ENCODE measurements at places on chromosomes 3 and 15.

- no peak for DNase-seq
These were observed 80.9 kb downstream of the TNIK start for GRCh38 chr3:171379281-171379680.

DNA sequence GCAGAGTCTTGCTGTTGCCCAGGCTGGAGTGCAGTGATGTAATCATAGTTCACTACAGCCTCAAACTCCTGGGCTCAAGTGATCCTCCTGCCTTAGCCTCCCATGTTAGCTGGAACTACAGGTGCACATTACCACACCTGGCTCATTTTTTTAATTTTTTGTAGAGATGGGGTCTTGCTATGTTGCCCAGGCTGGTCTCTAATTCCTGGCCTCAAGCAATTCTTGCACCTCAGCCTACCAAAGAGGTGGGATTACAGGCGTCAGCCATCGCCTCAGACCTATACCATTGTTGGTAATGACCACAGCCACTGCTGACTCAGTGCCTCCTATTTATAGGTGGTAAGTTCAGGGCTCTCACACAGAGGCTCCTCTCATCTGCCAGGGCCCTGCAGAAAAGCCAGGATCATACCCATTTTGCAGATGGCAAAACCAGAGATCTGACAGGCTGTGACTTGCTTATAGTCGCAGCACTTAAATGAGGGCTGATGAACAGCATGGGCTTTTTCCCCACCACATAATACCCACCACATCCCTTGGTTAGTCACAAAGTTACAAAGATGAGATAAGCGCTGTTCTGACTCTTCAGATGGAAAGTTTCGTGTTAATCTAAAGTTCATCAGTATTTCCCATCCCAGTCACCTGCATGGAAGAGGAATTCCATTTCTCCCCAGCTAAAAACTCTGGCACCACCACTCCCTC, 21.8 kb upstream of the SPATA12 start:
- no peak for DNase-seq

GRCh38 chr3:17551895-17552294, 190.5 kb downstream of the TBC1D5 start:
- DNase-seq: no peak

DNA sequence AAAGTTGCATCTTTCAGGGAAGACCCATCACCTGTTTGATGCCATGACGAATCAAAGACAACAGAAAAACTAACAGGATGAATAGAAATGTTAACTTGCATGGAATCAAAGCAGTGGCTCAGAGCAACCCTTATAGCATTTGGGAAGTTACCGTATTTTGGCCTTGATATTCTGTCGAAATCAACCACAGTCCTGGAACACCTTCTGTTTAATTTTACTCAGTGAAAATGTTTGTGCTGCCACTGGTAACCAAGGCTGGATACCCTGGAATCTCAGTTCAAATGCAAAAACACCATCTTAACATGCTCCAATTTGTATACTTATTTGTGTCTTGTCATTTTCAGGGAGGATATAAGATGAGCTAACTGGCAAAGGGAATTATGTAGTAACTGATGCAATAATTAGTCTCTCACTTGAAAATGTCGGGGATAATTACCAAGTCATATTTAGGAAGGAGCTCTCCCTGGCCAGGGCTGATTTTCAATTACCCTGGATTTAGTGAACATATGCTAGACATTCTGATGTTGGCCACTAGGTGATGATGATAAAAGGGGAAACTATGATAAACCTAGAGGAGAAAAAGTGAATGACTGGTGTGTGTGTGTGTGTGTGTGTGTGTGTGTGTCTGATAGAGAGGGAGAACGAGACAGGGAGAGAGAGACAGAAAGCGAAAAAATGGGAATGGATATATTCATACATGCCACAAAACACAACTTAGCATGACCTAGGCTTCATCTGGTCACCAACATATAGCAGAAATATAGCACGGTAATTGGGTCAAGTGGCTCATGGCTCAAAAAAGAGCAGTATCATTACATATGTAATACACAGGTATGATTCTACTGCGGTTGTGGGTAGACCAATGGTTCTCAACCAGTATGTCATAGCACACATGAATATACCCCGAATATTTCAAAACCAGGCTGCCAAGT, 19.0 kb upstream of the PRICKLE2 start:
- no peak for DNase-seq

DNA sequence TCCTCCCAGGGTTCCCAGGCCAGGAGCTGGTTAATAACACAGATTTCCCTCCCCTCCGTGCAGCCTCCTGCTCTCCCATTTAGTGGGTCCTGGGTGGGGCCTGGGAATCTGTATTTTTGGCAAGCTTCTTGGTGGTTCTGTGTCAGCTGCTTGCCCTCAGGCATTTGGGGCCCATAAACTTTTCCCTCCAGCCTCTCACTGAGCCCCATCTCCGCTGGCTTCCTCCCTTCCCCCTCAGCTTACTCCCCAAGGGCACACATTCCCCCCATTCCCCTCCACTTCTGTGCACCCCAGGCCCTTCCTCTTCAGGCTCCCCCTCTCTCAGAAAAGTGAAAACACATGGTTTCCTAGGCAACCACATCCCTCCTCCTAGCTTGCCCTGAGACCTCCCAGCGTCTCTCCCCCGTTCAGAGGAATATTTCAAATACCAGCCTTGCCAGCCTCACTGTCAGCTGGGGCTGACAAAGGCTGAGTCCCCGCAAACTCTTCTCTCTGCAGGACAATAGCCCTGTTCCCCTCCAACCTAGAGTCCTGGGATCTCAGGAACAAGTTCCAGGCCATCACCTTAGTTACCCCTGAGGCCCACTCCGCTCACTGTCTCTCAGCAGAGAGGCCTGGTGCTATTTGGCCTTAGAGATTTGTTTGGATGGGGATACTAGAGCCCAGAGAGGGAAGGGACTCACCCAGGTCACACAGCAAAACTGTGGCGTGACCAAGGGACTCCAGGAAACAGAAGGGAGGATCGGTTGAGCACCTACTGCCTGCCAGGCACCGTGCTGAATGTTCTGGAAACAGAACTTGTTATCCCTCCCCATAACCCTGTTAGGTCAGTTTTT, 44.6 kb upstream of the SMAD6 start:
- no peak for DNase-seq

DNA sequence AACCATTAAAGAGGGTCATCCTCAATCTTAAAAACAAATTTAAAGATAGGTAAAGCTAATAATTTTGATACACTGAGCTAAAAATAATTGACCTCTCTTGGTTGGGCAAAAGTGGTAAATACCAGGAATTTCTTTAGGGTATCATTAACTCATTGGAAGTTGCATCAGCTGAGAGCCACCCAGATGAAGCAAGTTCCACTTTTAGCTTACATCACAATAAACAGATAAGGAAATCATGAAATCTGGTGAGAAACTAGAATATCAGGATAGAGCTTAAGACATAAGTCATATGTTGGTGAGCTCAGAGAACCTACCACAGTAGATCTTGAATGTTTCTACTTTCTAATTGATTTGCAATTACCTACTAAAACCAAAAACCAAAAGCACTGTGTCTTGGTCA, 97.4 kb upstream of the SLC2A2 start:
- DNase-seq: no peak

- DNase-seq: no peak
These were observed 4.5 kb downstream of the INKA1 start for GRCh38 chr3:49807431-49808114.

- DNase-seq: peak; percentile 60
These were observed 1.1 kb downstream of the FAM131A start for GRCh38 chr3:184338511-184338945.

GRCh38 chr15:70038730-70039392, 58.9 kb downstream of the TLE3 start:
- DNase-seq: no peak

GRCh38 chr3:71504250-71505036, 79.1 kb downstream of the FOXP1 start:
- DNase-seq: no peak

DNA sequence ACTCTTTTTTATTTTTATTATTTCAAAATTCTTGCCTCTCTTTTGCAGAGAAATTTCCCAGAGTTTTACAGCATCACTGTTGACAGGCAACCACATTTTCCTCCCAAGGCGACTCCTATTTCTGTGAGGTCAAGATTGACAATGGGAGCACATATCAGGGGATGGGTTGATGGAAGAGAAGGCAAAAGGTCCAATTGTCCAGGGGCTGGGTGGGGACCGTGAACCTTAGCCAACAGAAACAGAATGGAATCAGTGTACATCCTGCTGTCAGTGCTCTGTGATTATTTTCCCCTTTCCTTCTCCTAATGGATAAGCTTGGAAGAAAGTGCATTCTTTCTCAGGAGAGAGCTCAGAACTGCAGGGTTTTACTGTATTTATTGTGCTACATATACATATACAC, 42.4 kb downstream of the CNTN6 start:
- DNase-seq: no peak

- DNase-seq: no peak
These were observed 133.3 kb downstream of the SUCLG2 start for GRCh38 chr3:67521053-67521646.

GRCh38 chr3:39404943-39405686, 1.4 kb upstream of the RPSA start:
- no peak for DNase-seq

- no peak for DNase-seq
These were observed 34.4 kb downstream of the FAM240A start for GRCh38 chr3:46646700-46647099.

GRCh38 chr15:65431731-65432130, 9.0 kb upstream of the IGDCC4 start:
- DNase-seq: no peak

DNA sequence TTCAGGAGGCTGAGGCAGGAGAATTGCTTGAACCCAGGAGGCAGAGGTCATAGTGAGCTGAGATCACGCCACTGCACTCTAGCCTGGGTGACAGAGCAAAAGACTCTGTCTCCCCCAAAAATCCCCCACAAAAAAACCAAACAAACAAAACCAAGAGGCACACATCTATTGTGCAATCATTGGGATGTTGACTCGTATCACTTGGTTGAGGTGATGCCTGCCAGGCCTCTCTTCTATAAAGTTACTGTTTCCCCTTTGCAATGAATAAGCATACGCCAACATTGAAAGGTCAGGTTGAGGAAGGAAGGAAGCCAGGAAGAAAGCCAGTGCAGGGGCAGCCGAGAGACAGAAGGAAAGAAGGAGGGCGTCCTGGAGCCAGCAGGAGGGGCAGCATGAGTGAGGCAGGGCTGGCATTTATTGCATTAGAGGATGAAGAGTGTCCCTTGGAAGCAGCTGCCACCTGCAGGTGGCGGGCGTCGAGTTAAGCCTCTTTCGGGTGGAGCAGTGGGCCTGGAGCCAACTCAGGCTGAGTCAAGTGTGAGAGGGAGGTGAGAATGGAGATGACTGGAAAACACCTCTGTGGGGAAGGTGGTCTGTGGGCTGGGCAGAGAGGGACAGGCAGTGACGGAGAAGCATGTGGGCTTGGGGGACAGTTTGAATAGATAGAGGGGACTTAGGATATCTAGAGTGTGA, 8.3 kb upstream of the CSPG4 start:
- no peak for DNase-seq

GRCh38 chr3:78757731-78758130, 1010.1 kb downstream of the ROBO1 start:
- DNase-seq: peak; percentile 77

DNA sequence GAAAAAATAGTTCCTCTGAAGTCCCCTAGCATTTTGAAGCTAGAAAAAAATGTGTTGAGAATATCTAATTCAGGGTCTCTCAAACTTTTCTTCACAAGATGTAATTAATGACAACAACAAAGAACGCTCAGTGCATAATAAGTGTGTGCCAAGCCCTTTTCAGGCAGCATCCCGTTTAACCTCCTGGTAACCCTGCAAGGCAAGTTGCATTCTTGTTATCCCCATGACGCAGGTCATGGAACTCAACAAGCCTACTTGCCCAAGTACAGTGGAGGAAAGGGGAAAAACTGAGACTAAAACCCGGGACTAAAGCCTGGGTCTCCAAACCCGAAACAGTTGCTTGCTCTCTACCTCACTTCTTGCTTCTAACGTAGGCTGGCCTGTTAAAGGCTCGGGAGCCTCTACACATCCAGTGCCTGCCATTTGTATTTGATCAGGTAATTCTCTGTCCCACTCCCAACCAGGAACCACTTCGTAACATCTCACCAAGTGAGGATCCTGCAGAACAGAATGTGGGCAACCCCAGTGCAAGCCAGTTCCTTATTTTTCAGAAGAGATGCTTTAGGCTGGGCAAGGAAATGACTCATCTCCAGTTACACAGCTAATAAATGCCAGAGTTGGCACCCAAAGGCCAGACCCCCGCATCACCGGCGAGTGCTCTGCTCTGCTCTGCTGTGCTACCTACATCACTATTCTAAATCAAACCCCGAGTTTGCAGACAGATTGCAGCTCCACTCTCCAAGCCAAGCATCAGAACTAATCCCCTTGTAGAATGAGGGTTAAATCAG, 28.3 kb downstream of the LMCD1 start:
- DNase-seq: no peak

DNA sequence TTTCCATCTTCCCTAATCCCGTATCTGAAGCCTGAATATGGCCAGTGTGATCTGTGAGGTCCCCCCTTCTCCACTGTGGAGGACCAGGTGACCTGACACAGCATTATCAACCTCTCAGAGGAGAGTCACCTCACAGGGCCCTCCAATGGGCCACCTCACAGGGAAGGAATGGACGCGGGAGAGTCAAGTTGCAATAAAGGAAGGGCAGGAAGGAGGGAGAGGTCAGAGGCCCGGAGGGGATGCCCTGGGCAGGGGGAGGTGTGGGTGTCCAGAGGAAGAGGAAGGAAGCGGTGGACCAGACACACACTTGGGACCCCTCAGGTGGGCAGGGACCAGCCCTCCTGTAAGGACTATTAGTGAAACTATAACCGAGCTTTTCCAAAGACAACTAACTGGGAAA, 14.6 kb upstream of the LRRC15 start:
- DNase-seq: no peak

DNA sequence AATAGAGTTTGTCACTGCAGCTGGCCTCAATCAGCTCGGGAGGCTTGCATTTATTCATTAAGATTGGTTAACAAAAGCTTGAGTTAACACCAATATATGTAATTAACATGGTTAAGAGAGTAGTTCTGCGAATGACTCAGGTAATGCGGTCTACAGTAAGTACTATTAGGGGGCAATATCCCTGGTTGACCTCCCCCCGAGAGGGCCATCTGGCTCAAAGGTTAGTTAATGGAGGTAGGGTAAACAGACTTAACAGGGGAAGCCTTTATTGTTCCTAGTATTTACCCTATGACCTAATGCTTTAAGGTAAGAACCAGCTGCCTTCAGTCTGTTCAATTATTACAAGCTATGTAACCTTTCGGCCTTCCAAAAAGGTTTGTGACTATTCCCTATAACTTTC, 403.3 kb upstream of the SGO1 start:
- no peak for DNase-seq

DNA sequence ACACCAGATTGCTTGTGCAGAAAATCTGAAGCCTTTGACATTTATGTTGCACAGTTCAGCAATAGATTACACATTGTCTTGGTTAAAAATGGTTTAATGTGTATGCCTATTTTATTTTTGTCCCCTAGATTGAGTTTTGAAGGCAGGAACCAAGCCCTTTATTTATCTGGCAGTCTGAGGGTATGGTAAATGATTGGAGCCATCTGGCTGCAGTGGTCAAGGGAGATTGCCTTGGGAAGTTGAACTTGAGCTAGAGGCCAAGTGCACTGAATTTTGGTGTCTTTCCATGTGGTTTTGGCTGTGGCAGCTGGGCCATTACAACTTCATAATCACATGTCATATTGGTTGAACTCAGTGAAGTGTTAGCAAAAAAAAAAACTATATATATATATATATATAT, 248.7 kb upstream of the C2CD4B start:
- DNase-seq: no peak

GRCh38 chr3:172402892-172403643, 45.2 kb downstream of the GHSR start:
- DNase-seq: no peak

GRCh38 chr3:152438706-152439105, 170.0 kb downstream of the MBNL1 start:
- DNase-seq: no peak

All from pons (tissue), 1 donor.